ENCODE measurements at places on chromosomes 16 and 17. TPM values are rescaled to one million over a fixed set of nuclear protein-coding genes. Genes with fewer than 3 reads are reported as not detected.

GRCh38 chr17:63646488-63646806 is 24.2 kb downstream of the MAP3K3 start:
- H3K27ac ChIP-seq: no peak overlapping the region
- H3K36me3 ChIP-seq: peaks cover 37% of the 10 kb centered on the region
- peaks cover 11% of the 10 kb centered on the region for H3K4me1 ChIP-seq
- no peak for DNase-seq
- H3K27me3 ChIP-seq: no peaks in the 10 kb centered on the region
- H3K4me3 ChIP-seq: no peak overlapping the region

- H3K27ac ChIP-seq: no peak overlapping the region
- H3K4me1 ChIP-seq: peaks cover 84% of the 10 kb centered on the region
- no peaks in the 10 kb centered on the region for H3K27me3 ChIP-seq
- peaks cover under 1% of the 10 kb centered on the region for H3K36me3 ChIP-seq
Observed at GRCh38 chr17:7216242-7217112, 3.2 kb downstream of the DLG4 start.

DNA sequence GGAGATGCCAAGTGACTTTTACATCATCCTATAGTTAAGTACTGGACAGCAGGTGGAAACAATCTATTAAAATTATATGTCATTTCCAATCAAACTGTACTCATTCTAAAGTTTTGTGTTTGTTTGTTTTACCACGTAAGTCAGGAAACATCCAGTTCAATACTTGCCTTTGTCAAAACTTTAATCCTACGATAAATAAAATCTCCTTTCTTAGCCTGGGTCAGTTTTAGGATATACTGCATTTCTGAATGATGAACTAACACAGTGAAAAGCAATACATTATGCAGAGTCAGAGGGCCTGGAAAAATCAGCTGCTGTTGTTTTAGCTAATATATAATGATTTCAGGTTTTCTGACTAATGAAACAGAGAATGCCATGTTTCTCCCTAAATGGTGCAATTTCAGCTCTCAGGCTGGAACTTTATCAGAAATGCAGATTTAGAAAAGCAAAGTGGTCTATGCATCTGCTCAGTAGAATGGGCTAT is 756.4 kb downstream of the CDH11 start:
- DNase-seq: no peak
- H3K4me1 ChIP-seq: no peaks in the 10 kb centered on the region
- H3K36me3 ChIP-seq: no peaks in the 10 kb centered on the region
- no peak overlapping the region for H3K27ac ChIP-seq

GRCh38 chr17:76502341-76503211 is 1.4 kb upstream of the RHBDF2 start:
- no peak overlapping the region for H3K4me3 ChIP-seq
- no peaks in the 10 kb centered on the region for H3K27me3 ChIP-seq
- H3K4me1 ChIP-seq: peaks cover 59% of the 10 kb centered on the region
- H3K27ac ChIP-seq: no peak overlapping the region
- DNase-seq: no peak
- no peaks in the 10 kb centered on the region for H3K36me3 ChIP-seq

GRCh38 chr16:13005721-13006247 is 104.4 kb downstream of the SHISA9 start:
- no peak for DNase-seq
- no peaks in the 10 kb centered on the region for H3K4me1 ChIP-seq
- no peak overlapping the region for H3K27ac ChIP-seq
- H3K27me3 ChIP-seq: no peaks in the 10 kb centered on the region

- H3K36me3 ChIP-seq: no peaks in the 10 kb centered on the region
- no peak for DNase-seq
- H3K4me1 ChIP-seq: no peaks in the 10 kb centered on the region
- no peaks in the 10 kb centered on the region for H3K27me3 ChIP-seq
- no peak overlapping the region for H3K27ac ChIP-seq
Observed at GRCh38 chr16:79437764-79438751, 162.5 kb downstream of the MAF start.

GRCh38 chr16:69105501-69106361 is at the start of gene HAS3:
Gene HAS3 (plus strand): TSS chr16:69105653. CDS start chr16:69109396, 3,743 bp downstream.
- no peak for DNase-seq
- peaks cover 8% of the 10 kb centered on the region for H3K36me3 ChIP-seq
- H3K4me3 ChIP-seq: peak within 1 kb of the TSS; percentile 32
- no peak within 1 kb of the TSS for H3K27ac ChIP-seq

DNA sequence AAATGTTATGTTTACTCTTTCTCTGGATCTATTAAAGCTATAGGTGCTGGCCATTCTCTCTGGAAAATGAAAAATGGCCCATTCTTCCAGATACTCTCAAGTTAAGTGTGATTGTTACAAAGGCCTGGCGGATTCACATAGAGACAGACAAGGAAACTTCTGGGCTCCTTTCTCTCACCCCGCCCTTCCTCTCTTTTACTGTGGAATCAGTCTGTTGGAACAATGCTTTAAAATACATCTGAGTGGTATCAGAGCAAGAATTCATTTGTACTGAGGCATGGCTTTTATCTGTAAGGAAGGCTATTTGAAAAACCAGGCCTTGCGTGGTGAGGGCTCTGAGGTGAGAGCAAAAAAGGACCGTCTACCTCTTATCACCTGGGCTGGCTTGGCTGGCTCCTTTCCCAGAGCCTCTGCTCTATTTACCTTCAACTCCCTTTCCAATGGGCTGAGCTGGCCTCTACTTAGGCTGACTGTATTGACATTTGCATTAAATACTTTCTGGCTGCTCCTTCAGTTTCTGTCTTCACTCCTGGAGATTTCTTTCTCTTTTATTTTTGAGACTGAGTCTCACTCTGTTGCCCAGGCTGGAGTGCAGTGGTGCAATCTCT is 274.0 kb downstream of the PHKB start:
- no peaks in the 10 kb centered on the region for H3K27me3 ChIP-seq
- DNase-seq: no peak
- H3K27ac ChIP-seq: no peak overlapping the region
- no peaks in the 10 kb centered on the region for H3K4me1 ChIP-seq
- H3K4me3 ChIP-seq: no peak overlapping the region
- no peaks in the 10 kb centered on the region for H3K36me3 ChIP-seq

DNA sequence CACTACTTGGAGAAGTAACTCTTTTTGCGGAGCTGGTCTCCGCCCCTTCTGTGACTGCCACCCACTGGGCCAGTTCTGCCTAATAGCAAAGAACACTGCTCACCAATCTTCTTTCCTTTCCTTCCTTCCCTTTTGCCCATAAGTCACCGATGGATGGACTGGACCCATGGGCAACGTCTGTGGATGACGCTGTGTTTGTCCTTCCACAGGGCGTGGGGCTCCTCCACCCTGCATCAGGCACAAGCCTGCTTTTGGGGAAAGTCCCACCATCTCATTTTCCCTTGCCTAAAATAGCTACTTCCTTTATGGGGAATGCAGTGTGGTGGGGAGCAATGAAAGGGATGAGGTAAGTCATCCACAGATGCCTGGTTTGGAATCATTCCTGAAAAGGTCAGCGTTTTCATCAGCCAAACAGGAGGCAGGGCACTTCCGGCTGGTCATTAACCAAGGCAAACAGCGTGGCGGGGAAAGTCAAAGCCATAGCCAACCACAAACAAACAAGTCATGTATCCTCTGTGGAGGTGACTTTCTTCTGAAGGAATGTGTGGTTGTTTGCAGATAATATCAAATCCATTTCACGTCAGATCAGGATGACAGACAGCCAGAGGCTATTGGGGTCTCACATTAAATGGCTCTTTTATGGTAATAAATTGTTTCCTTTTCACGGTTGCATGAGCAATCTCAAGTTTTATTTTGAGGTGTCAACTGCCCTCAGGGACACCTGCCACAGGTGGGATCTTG is 30.7 kb upstream of the MED9 start:
- H3K4me1 ChIP-seq: no peaks in the 10 kb centered on the region
- H3K27ac ChIP-seq: no peak overlapping the region
- H3K4me3 ChIP-seq: no peak overlapping the region
- no peaks in the 10 kb centered on the region for H3K36me3 ChIP-seq
- H3K27me3 ChIP-seq: no peaks in the 10 kb centered on the region

The HAS3 gene
- 3.2 TPM for total RNA-seq

The GDPD3 gene
- total RNA-seq: 6.4 TPM

The PRR29 gene
- 0.56 TPM for total RNA-seq

The ZNF423 gene
- total RNA-seq: not detected

Data from CD4-positive, alpha-beta T cell (primary cell).